SK-N-SH (cell line): ENCODE measurements at places on chromosomes 2 and 18.

GRCh38 chr2:21812766-21813165 lies 689.0 kb downstream of the TDRD15 start:
- no peak for DNase-seq

- no peak for DNase-seq
Measured at GRCh38 chr2:176976736-176977685, 235.6 kb upstream of the HNRNPA3 start.

DNA sequence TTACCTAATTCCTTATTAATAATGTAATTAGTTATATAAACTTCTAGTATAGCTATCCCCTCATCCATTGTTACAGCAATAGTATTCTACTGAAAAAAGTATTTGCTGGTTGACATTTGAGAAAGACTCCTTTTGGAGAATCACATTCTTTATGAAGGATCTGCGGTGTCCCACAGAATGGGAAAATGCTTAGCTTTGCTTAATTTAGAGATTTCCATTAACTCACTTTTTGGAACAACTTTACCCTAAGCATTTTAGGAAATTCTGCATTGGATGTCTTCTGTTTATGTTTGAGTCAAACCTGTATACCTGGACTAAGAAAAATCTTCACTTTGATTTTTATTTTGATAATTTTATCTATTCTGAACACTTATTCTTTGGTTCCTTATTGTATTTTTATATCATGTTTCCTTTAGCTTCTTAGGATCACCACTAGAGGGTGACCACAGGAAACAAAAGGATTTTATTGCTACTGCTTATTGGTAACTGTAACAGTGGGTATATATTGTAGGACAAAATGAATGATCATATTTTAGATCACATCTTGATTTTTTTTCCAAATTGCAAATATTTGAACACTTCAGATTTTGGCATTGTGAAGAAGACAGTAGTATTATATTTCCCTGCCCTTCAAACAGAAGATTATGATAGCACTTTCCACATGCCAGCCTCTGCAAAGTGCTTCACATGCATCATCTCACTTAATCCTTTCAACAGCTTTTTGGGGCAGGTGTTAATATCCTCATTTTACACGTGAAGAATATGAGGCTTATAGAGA lies 79.6 kb downstream of the MIB1 start:
- DNase-seq: peak; percentile 33

DNA sequence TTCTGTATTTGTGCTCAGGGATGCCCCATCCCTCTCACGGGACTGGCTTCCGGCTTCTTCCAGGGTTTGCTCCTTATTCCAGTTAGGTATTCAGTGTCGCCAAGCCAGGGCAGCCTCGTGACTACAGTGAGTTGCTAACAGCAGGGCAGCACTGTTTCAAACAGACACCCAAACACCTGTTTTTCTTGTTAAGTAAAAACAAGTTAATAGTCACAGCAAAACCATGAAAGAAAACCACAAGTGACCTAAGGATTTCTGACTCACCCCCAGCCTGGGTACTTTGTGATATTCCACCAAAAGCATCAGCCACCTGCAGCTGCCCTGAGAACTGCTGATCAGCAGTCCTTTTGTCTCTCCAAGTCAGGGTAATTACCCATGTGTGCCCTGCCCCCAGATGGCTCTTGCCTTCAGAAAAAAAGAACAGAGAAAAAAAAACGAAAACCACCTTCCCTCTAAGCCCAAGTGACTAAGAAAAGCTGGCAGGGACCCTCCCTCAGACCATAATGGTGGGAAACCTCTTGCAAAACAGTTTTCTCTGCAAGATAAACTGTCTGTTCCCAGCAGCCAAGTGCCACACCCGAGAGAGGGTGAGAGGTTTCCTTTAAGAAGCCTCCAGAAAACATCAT lies 178.2 kb downstream of the ANAPC1 start:
- no peak for DNase-seq

DNA sequence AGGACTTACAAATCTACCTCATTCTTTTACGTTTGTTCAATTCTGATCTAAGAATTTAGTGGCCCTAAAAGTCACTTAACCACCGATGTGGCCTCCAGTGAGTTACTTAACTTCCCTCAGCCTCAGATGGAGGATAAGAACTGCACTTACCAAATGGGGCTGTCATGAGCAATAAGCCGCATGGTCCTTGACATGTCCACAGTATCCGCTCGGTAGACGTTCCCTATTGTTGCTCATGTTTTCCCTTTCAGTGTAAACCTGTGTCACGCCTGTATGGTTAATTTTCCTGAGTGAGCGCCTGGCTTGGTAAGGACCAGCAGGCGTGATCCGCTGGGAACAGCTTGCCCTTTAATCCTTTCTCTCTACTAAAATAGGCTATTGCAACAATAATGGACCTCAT lies 20.3 kb downstream of the SEC11C start:
- no peak for DNase-seq

GRCh38 chr2:233990261-233990798 lies 60.2 kb upstream of the SPP2 start:
- DNase-seq: no peak

- DNase-seq: no peak
Measured at GRCh38 chr18:45590036-45590886, 25.0 kb upstream of the SLC14A2 start.

GRCh38 chr18:5488844-5489243 lies 55.0 kb downstream of the EPB41L3 start:
- no peak for DNase-seq

DNA sequence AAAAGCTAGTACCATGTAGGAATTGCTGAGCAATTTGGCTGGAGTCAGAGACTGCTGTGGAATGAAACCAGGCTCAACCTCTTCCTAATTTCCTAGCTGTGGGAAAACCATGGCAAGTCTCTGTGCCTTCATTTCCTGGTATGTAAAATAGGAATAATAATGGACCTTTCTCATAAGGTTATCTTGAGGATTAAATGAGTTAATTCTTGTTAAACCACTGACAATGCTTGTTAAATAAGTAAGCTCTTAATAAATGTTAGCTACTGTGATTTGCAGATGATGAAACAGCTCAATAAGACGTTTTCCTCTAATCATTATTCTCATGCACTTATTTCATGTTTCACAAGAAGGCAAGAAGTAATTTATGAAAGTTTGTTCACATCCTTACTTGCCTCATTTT lies 346.7 kb downstream of the RND3 start:
- DNase-seq: no peak

GRCh38 chr18:63480476-63480875 lies 3.7 kb downstream of the SERPINB5 start:
- no peak for DNase-seq

GRCh38 chr2:84201158-84201557 lies 257.9 kb downstream of the SUCLG1 start:
- DNase-seq: no peak

DNA sequence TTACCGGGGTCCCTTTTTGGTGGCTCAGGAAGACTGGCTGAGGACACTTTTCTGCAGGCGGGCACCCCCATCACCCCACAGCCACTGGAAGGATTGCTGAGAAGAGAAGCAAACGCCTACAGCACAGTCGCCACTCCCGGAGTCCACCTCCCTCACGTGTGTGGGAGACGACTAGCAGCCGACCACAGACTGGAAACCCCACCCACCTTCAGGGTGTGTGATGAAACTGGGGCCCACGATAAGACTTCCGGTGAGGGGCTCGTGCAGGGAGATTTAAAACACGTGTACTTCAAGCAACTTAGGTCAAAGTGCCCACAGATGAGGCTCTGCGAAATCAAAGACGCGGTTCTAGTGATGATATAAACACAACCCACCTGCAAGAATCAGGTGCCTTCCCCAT lies 26.3 kb downstream of the MBP start:
- DNase-seq: no peak
